B cell (primary cell): ENCODE measurements at places on chromosomes 16 and 17.

GRCh38 chr17:47735536-47736011, 2.5 kb downstream of the TBX21 start:
- peak; percentile 69 for DNase-seq

DNA sequence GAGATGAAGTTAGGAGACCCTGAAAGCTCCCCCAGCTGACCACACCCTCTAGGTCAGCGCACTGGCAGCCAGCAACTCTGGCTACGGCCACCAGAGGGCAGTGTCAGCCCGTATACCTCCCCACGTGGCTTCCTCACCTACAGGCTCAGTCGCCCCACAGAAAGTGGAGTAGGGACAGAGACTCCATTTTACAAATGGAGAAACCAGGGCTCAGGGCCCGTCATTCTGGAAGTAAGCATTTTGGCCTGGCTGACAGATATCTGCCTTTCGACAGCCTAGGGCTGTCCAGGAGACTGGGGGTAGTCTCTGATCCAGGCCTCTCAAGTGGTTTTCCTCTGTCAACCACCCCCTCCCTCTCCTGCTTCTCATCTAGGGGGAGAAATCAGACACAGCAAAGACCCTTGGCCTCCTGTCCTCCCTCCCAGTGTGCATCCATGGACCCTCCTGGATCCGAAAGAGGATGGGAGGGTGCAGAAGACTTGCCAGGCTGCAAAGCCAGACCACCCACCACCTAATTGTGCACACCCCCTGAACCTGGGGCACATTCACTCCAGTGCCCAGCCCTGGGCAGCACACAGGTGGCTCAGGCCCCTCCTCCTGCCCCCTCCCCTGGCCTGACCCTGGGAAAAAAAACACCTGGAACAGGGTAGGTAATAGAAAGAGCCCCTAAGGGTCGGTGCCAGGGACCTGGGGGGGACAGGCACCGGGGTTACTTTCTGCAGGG, 3.8 kb upstream of the HAP1 start:
- peak; percentile 88 for DNase-seq

- peak; percentile 65 for DNase-seq
Measured at GRCh38 chr16:67430504-67430976, 381 bp upstream of the HSD11B2 start.

DNA sequence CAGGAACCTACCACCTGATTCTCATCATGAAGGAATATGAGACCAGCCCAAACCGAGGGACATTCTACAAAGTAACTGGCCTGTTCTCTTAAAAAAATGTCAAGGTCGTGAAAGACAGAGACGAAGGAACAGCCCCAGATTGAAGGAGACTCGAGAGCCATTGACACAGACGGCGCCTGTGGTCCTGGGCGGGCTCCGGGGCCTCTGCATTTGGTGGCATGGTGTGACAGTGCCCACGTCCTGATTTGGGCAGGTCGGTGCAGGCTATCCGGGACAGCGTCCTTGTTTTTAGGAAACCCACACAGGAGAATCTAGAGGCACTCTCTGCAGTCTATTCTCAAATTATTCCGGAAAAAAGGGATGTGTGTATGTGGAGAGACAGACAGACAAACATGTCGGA, 64.1 kb downstream of the ADCY9 start:
- no peak for DNase-seq

- DNase-seq = peak; percentile 32
Measured at GRCh38 chr16:3046641-3047386, 453 bp downstream of the MMP25 start.

- no peak for DNase-seq
Measured at GRCh38 chr16:15855704-15856003, 1.2 kb downstream of the MYH11 start.

DNA sequence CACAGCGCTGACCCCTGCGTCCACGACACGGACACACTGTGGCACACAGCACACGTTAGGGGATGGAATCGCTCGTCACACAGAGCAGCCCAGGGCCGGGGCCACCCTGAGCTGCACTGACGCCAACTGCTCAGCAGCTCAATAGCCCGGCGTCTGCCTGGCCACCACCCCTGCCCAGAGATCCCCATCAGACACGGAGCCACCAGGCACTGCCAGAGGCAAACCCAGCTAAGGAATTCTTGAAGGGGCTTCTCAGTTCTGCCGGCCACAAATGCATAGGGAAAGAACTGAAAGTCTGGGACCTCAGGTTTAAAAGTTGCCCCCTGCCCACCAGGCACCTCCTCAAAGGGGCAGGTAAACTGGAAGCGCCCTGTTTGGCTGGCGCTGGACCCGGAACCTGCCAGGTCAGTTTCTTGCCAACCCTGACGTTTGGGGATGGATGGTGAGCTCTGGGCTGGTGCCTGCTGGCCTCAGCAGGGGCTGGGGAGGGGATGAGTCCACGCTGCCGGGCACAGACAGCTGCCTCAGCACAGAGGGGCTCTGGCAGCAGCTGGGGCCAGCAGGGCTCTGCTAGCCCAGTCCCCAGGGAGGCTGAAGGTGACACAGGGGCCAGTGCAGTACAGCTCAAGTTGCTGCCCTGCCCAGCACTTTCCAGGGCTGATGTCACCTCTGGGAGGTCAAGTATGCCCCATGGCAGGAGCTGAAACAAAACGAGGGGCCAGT, 33.2 kb downstream of the TIMM22 start:
- no peak for DNase-seq

DNA sequence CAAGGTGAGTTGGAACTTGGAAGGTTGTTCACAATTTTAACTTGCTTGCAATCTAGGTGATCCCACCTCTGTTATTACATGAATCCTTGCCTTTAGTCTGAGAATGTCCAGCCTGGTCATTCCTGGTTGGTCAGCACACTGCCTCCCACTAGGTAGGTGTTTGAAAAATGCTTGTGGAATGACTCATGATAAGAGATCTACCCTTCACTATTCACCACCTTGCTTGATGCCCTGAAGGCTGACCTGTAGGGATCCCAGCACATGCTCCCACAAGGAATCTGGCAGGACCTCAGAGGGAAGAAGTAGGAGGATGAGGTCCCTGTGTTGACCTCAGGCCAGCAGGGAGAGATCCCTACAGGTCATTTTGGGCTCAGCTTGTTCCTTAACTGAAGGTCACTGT, 30.2 kb upstream of the ABCA3 start:
- no peak for DNase-seq

GRCh38 chr17:35297666-35298065, 54.8 kb downstream of the SLFN5 start:
- no peak for DNase-seq

DNA sequence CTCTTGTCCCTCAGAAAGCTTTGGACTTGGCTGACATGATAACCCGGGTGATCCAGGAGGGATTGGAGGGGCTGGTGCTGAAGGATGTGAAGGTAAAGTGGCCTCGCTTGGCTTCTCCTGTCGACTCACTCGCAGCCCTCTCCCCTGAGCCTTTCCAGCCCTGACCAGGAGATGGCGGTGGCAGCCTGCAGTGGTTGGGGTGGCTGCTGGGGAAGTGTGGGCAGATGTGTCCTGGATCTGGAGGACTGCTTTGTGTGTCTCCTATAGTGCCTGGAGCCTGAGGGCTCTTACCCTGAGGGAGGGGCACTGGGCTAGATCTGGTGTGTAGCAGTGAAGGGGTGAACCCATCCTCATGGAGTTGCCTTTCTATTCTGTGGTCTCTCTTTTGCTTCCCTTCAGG, 17.9 kb downstream of the LIG3 start:
- DNase-seq = peak; percentile 78

GRCh38 chr16:20903116-20903898, 2.7 kb downstream of the LYRM1 start:
- peak; percentile 9 for DNase-seq

GRCh38 chr17:77528516-77529327, 388.0 kb downstream of the SEC14L1 start:
- peak; percentile 34 for DNase-seq

DNA sequence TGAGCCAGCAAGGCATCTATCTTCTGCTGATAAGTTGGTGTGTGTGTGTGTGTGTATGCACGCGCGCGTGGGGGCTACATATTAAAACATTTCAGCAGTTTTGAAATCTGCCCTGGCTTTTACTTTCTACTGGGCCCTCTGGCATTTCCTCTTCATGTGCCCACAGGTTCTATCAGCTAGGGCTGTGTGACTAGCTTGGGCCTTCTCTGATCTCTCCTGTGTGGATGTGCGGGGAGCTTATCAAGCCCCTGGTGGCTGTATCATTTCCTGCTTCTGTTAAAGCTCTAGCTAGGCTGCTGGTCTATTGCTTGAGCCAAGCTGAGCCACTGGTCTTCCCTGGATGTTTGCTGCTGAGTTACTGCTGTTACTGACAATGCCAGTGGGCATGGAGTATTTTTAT, 132.5 kb downstream of the AATF start:
- DNase-seq = no peak

DNA sequence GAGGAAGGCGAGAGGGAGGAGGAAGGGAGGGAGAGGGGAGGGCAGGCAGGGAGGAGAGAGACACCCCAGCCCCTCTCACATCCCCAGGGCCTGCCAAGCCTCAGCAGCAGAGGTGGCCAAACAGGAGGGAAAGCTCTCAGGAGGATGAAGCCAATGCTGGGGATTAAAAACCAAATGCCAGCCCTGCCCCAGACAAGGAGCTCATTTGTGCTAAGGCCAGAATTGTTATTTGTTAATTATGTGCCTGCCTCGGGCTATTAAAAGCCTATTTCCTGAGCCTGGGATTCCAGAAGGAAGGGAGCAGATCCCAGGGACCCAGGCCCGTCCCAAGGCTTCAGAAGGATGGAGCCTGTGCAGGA, 27.9 kb upstream of the GINS2 start:
- DNase-seq = no peak

GRCh38 chr17:29584452-29585079, 4.9 kb downstream of the GIT1 start:
- no peak for DNase-seq

DNA sequence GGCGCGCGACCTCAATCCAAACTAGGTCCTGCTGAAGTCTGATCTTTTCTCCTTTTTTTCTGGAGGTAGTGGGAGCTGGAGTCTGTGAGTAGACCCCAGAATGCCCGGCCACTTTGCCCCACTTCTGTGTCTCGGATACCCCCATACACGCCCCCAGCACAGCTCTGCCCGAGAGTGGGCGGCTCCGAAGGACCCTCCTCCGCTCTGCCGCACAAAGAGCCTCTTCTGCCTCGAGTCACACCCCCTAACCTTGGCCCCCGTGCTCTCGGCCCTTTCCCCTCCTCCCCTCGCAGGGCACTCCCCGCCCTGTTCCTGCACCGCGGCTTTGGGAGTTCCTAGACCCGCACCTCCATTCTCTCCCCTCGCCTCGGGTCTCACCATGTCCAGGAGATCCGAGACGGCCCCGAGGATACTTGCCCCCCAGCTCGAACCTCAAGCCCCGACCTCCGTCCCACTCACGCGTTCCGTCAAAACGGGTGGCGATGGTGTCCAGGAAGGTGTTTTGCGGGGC, 476 bp downstream of the KCNH4 start:
- no peak for DNase-seq

DNA sequence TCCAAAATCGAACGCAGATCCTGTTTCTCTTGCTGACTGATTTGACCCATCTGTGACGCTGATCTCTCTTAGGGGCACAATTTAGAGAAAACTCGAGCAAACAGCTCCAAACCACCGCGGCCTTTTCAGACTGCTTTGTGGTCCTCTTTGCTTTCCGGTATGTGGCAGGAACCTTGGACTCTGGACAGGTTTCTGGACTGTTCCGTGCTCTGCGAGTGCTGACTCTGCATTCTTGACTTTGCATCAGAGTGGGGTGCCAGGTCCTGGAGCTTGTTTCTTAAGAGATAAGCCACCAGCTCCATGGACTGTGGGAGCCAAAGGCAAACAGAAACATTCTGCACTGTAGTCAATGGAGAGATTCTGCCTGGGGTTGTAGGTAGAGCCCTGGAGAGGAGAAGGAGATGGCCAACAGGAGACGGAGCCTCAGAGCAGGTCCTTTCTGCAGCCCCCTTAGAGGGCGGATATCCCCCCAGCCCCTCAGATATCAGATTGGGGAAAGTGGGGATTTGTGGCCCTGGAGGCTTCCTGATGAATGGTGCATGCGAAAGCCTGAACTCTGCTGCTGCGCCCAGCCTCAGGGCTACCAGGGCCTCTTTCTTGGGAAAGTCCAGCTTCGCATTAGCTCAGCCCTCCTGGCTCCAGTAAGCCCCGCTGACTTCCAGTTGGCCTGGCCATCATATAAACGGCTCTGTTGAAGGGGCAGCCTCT, 65.6 kb downstream of the WIPI1 start:
- no peak for DNase-seq

DNA sequence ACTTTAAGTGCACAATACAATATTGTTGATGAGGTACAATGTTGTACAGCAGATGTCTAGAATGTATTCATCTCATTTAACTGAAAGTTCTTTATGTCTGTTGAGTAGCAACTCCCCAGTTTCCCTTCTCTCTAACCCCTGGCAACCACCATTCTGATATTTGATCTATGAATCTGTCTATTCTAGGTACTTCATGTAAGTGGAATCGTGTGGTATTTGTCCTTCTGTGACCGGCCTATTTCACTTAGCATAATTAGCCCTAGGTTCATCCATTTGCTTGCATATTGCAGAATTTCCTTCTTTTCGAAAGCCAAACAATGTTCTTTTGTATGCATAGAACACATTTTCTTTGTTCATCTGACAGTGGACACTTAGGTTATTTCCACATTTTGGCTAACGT, 10.8 kb downstream of the RGS9 start:
- DNase-seq = no peak

GRCh38 chr16:80899809-80900592, 95.6 kb upstream of the CDYL2 start:
- DNase-seq = no peak

DNA sequence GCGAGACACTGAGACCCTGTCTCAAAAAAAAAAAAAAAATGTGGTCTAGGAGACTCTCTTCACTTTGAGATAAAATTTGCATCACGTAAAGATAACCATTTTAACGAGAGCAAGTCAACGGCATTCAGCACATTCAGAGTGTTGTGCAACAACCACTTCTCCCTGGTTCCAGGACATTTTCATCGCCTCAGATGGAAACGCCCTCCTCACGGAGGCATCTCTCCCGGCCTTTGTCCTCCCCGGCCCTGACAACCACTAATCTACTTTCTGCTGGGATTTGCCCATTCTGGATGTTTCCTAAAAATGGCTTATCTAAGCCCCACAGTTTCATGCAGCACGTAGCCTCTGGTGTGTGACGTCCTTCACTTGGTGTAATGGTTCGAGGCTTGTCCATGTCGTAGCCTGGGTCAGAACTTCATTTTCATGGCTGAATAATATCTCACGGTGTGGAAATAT, 6.4 kb upstream of the NPRL3 start:
- DNase-seq = no peak
